Effector memory CD8-positive, alpha-beta T cell (primary cell): ENCODE measurements at places on chromosomes 3 and 15.

DNA sequence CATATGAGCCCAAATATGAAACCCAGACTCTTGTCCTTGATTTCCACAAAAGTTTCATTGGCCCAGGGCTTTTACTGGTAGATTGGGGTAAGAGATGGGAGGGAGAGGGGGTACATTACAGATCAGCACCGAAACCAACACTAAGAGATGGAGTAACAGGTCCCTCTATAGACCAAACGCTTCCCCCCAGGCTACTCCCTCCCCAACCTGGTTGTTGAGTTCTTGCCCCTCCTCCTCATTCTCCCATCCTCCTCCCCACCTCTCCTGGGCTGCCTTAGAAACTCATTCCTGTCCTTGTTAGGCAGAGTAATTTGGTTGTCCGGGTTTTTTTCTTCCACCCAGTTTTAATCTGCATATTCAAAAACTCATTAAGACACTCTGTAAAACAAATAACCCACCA lies 74.1 kb downstream of the MESD start:
- no peak for DNase-seq

DNA sequence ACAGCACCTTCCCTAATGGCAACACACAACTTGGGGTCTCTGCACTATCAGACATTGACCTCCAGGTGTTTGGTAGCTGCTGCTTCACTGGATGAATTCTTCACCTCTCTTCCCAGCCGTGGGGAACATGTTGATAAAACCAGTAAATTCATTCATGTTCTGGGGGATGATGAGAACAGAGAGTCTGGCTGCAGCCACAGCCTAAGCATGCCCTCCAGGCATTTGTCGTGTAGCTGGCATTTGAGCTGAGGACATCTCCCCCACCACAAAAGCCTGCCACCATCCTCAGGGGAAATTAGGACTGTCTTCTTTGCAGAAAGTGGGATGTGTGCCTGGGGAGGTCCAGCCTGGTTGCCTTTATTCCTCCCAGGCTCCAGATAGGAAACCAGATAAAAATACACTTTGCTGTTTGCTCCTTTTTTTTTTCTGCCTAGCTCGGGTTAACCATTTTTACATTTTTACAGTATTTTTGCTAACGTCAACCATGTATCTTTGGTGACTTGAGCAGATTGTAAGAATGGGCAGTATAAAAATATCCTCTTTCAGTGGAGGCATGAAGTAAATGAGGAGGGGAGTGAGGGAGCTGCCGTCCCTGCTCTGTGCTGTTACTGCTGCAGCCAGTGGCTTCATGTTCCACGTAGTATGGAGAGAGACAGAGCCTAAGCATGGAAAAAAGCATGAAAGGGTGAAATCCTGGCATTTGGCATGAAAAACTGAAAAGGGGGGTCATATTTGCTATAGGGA lies 444.0 kb downstream of the EPHB1 start:
- DNase-seq = no peak

- DNase-seq = no peak
These were observed 364.9 kb downstream of the NAALADL2 start for GRCh38 chr3:175224051-175224450.

DNA sequence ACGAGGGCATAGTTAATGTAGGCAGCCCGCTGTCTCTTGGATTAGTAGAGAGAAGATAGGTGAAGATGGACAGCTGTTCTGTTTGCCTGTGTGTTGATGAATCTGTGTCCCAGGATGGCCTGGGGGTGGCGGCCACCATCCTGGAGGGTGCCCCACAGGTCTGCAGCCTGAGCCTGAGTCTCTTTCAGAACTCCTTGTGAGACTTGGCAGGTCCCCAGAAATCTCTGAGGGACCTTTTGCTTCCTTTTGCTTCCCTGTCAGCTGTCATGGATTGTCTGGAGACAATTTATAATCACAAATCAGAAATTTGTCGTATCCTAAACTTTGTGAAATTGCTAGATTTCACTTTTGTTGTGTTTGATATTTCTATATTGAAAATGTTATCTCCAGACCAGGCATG lies 17.4 kb downstream of the FAN1 start:
- DNase-seq = no peak

DNA sequence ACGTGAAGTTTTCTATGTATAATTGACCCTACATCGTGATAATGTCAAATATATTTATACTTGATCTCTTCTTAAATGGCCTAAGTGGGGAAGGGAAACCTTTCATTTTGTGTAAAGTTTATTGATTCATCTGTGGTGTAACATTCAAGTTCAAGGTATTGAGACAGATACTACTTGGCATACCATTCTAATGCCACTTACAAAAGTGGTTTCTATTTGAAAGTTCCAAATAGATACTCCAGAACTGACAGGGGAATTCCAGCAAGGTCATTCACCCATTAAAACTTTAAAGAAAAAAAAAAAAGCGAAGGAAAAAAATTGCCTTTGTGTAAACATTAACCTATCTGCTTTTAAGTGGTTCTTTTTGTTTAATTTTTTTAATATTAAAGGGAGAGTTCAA lies 45.3 kb upstream of the MAP3K13 start:
- no peak for DNase-seq

DNA sequence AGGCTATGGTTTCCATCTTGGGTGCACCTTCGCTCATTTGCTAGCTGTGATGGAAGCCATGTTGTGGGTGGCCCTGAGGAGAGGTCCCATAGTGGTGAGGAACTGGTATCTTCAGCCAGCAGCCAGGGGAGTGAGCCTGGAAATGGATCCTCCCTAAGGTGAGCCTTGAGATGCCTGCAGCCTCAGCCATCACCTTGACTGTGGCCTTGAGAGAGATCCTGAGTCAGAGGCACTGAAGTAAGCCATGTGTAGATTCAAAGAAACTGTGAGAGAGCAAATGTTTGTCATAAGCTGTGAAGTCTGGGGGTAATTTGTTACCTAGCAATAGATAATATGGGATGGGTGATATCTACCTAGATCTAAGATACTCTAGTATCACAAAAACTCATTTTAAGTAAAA lies 105.3 kb downstream of the SNRK start:
- no peak for DNase-seq

GRCh38 chr3:14391033-14391432 lies 11.4 kb upstream of the SLC6A6 start:
- no peak for DNase-seq

GRCh38 chr15:69805248-69805953 lies 292.3 kb downstream of the TLE3 start:
- no peak for DNase-seq

GRCh38 chr15:60548101-60548500 lies 69.2 kb upstream of the ICE2 start:
- DNase-seq = no peak

DNA sequence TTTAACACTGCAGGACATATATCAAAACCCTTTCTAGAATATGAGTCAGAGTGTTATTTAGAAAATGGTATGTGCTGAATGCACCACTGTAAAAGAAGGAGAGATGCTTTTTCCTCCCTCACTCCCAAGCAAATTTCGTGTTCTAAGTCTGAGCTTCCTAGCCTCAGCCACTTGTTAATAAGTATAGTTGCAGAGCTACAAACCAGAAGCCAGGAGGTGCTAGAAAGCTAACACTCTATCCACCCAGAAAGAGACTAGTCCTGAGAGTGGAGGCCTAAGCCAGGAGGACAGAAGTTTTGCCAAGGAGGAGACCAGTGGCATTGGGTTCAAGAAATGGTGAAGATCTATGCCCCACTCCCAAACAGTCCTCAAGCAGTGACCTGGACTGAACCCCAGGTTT lies 40.5 kb upstream of the GYG1 start:
- no peak for DNase-seq

- no peak for DNase-seq
These were observed 18.8 kb upstream of the SSUH2 start for GRCh38 chr3:8663177-8664061.

DNA sequence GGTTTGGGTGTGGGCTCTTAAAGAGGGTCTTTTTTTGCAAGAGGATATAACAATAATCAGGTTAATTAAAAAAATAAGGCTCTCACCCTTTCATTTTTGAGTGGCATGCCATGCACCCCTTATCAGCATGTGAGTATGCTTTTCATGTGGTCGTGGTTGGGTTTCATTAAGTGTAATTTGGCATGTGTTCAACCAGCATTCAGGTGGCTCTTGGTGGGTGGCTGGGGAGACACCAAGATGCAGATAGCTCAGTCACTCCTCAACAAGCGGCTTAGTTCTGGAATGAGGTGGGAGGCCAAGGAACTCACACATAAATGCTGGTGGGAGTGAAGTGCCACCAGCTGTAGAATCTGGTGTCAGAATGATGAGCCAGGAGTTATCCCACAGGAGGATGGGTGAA lies 66.8 kb downstream of the FLNB start:
- DNase-seq = no peak

DNA sequence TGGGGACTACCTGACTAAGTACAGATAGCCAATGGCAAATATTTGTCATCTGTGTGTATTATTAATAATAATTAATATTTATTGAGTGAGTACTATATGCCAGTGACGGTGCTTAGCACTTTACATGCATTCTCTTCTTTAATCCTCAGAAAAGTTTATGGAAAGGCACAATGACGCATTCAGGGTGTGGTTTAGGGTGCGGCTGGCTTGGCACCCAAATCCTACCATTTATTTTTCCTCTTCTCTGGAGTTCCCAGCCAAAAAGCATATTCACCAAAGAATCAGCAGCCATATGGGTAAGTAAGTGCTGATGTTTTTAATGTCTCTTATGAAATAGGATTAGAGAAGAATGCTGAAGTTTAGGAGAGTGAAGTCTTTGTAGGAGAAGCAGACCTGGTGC lies 140.4 kb upstream of the TP63 start:
- DNase-seq = no peak

DNA sequence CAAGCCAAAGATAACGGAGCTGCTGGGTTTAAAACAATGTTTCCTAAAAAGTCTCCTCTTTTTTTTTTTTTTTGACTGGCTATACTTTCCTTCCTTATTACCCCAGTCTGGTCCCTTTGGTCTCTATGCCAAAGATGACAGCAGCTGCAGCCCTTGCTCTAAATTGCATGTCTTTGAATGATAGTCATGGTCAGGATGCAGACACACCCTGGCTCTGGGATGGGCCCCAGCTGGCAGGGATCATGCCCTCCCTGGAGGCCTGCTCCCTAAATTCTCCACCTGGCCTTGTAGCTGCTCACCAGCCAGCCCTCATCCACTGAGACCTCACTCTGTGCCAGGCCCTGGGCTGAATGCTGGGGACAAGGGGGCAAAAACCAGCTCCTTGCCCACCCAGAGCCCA lies 95.8 kb downstream of the MESD start:
- no peak for DNase-seq

DNA sequence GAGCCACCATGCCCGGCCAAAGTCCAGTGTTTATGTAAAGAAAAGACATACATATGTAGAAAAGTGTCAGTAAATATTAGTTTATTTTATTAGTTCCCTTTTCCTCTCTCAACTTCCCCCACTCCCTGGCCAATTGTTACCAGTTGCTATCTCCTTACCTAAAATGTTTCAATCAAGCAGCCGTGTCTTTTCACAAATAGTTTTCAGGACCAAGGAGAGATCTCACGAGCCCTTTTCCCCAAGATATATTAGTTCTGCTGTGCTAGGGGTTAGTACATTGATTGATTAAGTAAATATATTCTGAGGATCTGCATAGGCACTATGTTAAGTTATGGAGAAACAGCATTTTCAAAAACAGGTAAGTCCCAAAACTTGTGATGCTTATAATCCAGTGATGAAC lies 87.4 kb downstream of the ZIC4 start:
- no peak for DNase-seq

DNA sequence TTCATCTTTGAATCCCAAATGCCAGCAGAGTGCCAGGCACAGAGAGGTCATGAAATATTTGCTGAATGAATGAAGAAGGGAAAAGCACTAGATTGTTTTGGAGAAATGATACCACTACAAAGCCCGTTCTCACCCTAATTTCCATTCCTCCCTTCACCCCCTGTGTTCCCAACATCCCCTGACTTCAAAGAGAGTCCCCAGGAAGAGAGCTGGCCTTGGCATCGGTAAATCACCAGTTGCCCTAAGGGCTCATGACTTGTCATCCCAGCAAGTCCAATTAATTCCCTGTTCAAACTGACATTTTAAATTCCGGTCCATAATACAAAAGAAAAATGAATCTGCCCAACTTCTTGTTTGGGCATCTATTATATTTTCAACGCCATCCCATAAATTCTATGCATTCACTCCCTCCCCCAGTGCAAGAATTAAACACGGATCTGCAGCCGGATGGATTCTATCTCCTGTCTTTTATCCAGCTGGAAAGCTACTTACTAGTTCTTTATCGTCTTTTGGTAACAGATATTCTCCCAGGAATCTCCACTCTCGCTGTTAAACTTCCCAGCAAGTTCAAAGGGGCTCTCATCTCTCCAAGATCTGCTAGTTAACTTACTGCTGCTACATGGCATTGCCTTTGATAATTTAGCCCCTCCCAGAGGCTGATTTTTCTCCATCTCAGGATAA lies 63.9 kb upstream of the TSC22D2 start:
- DNase-seq = no peak

DNA sequence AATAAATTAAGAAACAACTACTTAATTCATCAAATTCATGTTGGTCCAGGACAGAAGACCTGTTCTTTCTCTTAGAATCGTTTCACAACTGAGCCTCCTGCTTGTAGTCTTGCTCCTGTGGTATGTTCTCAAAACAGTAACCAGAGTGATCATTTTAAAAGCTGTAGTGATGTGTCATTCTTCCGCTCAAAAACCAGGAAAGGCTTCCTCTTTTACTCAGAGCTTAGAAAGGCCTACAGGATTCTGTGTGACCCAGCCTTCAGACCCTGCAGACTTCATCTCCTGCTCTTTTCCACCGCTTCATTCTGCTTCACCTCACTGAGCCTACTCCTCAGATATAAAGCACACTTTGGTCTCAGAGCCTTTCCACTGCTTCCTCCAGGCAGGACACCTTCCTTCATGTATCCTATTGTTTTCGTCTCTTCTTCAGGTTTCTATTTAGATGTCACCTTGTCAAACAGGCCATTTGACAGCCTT lies 22.7 kb downstream of the ST6GAL1 start:
- no peak for DNase-seq

- DNase-seq = no peak
These were observed 14.1 kb downstream of the SYNM start for GRCh38 chr15:99118801-99119546.

DNA sequence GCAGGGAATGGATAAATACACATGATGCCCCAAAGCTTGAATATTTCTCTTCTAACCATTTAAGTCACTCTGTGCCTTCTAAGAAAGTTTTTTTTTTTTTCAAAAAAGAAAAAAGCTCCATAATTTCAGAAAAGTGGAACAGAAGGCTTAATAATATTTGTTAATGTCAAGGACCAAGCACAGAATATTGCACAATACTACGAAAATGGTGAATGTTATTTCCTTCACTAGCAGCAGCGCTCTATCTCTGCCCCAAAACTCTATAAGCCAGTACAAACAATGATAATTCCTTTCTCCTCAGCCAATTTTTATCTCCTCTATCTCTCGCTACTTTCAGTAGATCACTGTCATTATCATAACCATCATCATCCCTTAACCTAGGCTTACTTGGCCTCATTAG lies 72.7 kb downstream of the FEZF2 start:
- DNase-seq = no peak

- peak; percentile 38 for DNase-seq
These were observed 23.4 kb upstream of the SEC13 start for GRCh38 chr3:10344147-10344943.

DNA sequence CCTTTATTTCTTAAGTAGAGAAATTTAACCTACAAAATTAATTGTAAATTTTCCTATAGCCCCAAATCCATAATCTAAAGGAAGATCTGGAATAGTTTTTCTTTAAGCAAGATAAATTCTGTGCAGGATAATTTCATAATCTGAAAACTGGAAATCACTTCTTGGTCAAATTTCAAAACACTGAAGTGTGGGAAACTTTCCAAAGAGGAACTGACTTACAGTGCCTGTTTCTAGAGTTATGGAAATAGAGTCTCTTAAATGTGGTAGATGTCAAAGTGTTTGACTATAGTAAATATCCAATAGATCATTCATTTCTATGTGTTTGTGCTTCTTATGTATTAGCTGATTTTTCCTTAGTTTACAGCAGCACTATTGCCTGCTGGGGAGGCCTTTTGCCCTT lies 1.6 kb upstream of the P2RY13 start:
- DNase-seq = no peak
